Activated CD4-positive, alpha-beta T cell treated with anti-CD3 and anti-CD28 coated beads for 4 hours (primary cell): ENCODE measurements at places on chromosomes 12 and 14.
A peak's percentile ranks its signal among the peaks of the same experiment; 100 is the strongest.

DNA sequence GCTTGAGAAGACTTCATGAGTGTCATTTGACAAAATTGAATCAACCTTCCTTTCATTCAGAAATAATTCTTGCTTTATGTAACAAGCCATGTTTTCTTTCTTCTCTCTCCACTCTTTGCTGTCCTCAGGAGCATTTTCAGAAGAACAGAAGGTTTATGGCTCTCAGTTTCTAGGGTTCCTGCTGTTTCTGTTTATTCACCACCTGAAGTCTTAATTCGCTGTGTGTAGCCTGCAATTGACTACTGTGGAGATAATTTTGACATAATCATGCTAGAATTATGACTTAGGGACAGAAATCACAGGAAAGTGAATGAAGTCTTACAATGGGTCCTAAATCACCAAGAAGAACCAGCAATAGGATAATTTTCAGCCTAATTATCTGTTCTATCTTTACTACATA, 7.2 kb upstream of the PLEKHG7 start:
- DNase-seq, result no peak

DNA sequence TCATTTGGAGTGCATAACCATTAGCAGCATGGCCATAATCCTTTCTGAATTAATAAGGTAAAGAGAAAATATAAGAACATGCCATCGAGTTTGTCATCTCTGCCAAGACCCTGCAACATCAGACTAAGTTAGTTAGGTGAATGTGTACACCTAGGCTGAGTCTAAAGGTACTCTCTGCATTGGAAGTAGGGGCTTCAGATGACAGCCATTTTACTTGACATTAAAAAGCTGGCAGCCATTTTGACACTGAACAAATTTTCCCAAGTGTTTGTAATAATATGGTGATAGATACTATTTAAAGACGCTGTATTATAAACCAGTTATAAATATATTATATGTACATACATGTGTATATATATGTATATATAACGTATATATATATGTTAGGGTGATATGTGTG, 79.0 kb downstream of the SUDS3 start:
- no peak for DNase-seq

GRCh38 chr12:75087654-75088053, 122.0 kb downstream of the KCNC2 start:
- no peak for DNase-seq

DNA sequence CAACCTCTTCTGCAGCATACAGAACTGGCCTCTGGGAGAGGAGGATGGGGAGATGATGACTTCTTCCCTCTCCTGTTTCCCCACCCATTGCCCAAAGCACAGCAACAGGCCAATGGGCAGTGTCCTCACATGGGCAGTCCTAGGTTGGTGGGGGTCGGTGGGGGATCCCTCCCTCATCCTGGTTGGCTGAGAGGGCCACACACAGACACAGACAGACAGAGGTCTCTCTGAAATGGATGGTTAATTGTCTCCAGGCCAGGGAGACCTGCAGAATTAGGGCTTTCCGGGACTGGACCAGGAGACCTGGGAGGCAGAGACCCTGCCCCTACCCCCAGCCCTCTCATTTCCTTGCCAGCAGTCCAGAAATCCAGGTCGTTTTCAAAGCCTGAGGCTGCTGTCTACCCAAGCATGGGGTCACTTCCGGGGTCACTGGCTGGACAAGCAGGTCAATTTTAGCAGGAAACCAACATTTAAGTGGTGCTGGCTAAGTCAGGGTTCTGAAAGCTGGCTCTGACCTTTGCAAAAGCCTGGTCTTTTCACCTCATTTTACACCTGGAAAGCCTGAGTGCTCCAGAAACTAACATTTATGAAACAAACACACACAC, 48.6 kb upstream of the TBX3 start:
- DNase-seq, result no peak

DNA sequence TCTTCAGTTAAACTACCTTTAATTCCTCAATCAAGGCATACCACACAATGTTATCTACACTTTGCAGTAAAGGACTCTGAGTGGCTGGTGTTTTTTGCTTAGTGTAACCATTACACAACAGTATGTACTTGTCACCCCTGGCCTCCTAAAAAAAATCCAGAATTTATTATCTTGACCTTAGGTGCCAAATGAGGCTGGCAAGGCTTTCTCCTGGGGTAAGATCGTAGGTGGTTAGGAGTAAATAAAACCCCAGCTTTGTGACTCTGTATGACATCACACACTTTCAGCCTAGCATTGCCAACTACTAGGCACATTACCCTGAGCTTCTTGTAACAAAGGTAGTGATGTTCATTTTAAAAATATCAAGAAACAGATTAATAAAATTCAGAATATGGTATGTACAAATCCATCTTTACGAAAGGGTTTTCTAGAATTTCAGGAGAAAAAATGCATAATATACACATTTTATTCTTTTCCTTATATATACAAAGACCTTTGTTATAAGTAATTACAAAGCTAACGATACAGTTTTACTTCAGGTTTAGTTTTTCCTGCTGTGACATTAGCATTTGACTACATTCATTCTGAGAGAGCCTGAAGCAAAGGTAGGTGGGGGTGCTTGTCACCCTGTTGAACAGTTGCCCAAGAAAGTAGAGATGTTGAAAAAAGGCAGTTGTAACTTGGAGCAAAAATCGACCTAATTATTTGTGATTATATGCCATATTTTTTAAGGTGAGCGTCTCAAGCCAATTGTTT, 13.5 kb downstream of the TCL1A start:
- no peak for DNase-seq

DNA sequence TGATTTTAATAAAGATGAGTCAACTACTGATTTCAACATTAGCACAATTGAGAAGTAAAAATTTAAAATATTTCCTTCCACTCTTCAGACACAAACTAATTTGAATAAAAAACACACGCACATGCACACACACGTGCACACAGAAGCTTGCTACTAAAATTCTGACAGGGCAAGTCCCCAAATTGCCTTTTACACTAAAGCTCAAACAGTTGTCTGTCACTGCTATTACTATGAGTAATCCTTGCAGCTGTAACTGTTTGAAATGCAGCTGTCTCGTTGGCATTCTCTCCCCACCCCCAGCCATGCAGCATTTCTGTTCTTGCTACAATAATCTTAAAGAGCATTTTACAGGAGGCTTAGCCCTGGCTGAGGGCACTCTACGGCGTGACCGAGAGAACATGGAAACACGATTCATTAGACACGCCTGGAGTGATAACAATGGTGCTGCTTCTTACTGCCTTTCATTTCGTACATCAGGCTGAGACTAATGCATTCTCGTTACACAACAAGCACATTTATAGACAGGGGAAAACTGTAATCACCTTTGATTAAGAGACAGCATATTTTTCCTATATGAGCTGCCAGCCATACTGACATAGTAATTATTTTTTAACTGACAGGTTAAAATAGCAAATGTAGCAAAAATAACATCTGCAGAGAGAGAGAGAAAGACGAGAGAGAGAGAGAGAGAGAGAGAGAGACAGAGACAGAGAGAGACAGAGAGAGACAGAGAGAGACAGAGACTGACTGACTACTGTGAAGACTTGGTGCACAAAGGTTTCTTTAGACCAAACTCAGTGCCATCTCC, 153.8 kb downstream of the MED13L start:
- peak; percentile 12 for DNase-seq

DNA sequence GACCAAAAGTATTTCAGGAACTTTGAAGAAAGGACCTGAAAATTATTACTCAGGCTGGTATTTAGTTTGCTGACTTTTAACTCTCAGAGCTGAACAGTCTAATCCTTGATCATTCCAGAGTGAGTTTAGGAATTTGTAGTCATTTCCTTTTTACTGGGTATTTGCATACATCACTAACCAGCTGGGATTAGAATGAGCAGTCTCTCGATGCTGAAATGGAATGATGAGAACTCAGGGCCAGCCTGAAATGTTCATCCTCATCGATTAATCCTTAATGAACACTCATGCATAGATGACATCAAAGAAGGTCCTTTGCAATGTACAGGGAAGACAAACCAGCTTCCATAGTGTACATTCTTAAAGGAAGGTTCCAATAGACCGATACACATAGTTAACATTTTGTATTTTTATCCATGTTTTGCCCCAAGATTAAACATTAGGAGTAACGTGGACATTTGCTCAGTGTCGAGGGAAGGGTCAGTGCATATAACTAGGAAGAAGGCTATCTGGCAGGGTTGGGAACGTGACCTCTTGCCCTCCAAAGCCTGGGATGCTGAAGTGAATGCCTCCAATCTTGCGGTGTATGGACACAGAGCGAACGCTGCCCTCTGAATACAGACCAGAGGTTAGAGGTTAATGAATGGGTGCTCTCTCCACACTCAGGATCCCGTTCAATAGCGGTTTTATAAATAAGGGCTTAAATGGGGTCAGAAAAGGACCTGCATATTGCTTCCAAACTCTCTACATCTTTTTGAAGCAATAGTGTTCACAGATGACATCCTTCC, 14.5 kb downstream of the FBXL14 start:
- no peak for DNase-seq

- DNase-seq, result no peak
These were observed 31.3 kb downstream of the SLC38A1 start for GRCh38 chr12:46237371-46238045.

DNA sequence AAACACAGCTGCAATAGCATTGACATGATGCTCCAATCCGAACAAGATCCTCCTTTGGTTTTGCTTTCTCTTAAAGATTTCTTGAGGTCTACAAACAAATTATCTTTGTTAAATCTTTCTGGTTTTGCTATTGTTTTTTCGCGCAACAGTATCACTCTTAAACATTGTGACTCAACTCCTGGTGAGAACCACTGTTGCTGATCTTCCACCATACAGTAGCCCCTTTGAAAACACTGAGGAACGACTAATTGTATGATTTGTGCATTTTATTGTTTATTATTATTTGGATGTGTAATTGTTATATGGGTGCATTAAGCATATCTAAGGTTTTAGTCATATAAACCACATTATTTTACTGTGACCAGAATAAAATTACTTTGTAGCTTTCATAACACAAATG, 282.8 kb downstream of the EGLN3 start:
- DNase-seq, result no peak

DNA sequence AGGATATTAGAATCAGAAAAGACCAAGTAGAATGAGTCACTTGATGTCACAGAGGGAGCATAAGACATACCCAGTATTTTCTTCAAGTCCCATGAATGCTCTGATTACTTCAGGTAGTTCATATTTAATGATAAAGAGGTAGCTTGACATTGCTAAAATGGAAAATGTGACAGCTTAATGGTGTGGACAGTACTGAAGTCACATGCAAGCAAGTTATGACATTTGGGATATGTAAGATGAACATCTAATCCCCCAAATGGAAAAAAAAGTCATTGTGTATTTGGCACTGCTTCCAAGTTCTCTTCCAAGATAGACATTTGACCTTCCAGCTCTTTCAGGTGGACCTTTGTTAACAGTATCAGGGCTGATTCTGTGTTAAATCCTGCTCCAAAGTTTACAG, 45.9 kb downstream of the SLC38A4 start:
- DNase-seq, result no peak

- DNase-seq, result no peak
These were observed at the start of gene PMEL for GRCh38 chr12:55965941-55966407. TSS of gene PMEL (minus strand) at chr12:55966042. CDS start at chr12:55966011, 31 bp downstream.

DNA sequence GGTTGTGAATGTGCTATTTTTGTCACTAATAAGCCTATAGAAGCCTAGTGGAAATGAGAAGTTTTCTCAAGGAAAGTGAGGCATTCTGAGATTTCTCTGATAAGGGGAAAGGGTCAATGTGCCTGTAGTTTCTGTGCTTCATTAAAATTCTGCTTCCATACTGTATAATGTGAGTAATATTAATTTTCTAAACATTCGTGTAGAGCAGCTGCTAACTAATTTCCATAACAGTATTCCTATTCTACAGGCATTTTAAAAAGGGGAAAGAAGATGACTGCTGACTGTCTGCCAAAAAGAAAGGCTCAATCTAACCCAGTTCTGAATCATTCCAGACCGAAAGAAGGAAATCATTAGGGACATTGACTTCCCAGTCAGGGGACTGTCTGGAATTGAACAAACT, 293.3 kb upstream of the TMPO start:
- DNase-seq, result no peak

- no peak for DNase-seq
These were observed 588.2 kb downstream of the NRXN3 start for GRCh38 chr14:78758333-78758732.

DNA sequence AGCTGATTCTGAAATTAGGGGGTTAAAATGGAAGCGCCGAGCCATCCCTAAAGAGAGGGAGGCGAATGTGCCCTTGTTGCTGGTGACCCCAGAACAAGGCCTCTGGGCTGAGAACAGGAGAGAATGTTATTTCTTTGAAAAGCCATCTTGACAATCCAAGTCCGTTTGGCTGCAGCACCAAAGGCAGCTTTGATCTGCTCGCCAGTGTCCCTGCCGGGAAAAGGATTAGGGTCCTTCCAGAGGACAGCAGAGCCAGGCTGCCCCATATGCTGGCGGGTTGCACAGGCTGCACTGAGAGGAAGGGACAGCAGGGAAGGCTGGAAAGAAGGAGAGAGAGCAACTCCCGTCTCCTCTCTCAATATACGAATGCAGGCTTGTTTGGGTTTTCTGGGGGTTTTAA, 141.7 kb downstream of the TMEM132C start:
- no peak for DNase-seq

DNA sequence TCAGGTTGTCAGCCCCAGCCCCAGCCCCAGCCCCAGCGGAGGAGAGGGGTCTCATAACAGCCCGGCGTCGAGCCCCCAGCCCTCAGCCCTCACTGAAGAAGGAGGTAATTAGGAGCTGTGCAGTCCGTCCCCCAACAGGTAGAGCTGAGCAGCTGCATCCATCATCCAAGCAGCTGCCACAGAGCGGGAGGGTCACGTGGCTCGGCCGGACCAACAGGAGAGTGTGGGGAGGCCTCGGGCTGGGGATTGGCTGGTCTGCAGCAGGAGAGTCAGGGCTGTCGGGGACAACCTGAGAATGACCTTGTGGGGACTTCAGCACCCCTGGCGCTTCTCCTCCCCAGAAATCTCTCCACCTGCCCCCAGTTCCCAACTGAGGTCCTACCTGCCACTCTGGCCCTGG, 29.6 kb downstream of the SMUG1 start:
- no peak for DNase-seq

DNA sequence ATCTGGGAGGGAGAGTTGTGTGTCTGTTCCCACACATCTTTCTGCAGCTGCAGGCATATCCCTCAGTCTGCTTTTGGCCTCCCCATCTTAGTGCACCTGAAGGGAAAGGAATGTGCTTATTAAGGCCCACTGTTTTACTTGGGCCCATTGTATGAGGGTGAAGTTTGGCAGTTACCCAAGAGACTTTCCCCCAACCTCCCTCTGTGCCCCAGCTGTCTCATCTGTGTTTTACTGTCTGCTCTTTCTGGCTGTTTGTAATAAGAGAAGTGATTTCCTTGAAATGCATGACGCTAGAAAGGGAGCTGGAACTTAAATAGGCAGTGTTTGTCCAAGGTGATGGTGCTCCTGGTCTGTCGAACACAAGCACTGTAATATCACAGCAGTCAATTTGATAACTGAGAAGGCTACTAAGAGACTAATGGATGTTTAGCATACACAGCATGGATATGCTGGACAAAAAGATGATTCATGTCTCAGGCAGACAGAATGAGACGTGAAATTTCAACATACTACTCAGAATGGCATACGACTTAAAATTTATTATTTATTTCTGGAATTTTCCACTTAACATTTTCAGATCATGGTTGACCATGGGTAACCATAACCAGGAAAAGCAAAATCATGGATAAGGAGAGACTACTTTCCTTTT, 43.6 kb downstream of the FSCB start:
- no peak for DNase-seq

GRCh38 chr12:2892246-2892645, 1.6 kb downstream of the TULP3 start:
- DNase-seq, result no peak
